ENCODE measurements at places on chromosomes 7 and 10.

- no peak for DNase-seq
Measured at GRCh38 chr10:78774999-78775711, 293.6 kb upstream of the ZMIZ1 start.

GRCh38 chr10:88471899-88472298 is 111.2 kb downstream of the RNLS start:
- no peak for DNase-seq

- DNase-seq, result no peak
Measured at GRCh38 chr10:97109547-97109946, 76.2 kb downstream of the SLIT1 start.

DNA sequence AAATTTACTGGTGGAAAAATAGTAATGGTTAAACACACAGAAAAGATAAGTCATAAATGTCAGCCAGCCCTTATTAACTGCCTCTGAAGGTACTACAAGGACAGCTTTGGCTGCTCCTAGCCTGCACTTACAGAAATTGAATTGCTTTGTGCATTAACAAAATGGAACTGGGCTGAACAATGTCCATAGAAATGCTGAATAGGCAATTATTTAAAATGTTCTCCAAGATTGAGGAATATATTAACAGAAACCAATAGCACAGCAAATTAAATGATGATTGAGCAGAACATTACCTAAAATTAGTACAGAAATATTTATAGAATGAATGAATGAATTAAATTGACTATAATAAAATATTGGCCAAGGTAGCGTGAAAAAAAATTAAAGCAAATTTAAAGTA is 42.4 kb upstream of the AGMO start:
- no peak for DNase-seq

- DNase-seq, result no peak
Measured at GRCh38 chr10:97531401-97531986, 32.8 kb downstream of the UBTD1 start.

DNA sequence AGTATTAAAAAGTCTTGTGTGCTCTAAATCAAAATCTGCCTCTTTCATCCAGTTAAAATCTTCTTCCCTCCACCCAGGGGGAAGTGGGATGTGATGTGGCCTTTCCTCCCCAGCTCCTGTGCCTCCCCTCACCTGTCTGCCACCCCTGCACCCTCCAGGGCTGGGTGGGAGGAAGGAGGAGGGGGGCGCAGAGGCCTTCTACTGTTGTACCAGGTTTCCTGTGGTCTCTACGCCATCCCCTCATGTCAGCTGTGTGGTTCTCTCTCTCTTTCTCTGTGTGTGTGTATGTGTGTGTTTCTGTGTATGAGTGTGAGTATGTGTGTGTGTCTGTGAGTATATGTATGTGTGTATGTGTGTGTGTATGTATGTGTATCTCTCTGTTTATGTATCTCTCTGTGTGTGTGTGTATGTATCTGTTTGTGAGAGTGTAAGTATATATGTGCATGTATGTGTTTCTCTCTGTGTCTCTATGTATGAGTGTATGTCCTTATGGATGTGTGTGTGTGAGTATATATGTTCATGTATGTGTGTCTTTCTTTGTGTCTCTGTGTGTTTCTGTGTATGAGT is 45.5 kb upstream of the C10orf71 start:
- no peak for DNase-seq
